ENCODE measurements at places on chromosomes 11 and 22.

- DNase-seq, result no peak
These were observed 19.9 kb downstream of the ASCL2 start for GRCh38 chr11:2250485-2250884.

- no peak for DNase-seq
These were observed 96.5 kb downstream of the RPL27A start for GRCh38 chr11:8779107-8779506.

- no peak for DNase-seq
These were observed 56.8 kb upstream of the LRRC55 start for GRCh38 chr11:57124917-57125316.

- no peak for DNase-seq
These were observed 39.7 kb upstream of the GLYAT start for GRCh38 chr11:58771458-58771855.

- no peak for DNase-seq
These were observed 37.3 kb upstream of the CXCR5 start for GRCh38 chr11:118846181-118846935.

DNA sequence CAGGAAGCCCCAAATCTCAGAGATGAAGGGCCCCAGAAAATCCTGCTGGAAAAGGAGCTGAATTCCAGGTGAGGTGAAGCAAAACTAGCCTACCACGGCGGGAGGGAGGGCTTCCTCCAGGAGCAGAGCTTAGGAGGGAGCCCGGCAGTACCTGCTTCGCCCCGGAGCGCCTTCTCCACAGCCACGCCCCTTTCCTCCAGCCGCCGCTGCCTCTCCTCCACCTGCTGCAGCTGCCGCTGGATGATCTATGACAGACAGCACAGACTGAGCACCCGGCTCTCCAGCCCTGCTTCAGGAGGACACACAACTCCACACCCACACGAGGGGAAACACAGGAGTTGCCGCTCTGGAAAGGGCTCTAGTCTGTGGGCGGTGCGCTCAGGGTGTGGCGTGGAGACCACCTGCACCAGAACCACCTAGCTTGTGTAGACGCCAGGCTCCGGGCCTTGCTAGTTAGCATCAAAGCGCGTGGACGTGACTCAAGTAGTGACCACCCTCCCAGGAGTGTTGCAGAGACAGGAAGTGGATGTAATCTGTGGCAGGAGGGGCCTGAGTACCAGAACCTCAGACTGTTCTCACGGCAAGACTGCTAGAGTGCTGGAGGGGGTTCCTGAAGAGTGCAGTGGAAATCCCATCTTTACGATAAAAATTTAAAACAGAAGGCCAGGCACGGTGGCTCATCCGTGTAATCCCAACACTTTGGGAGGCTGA is 34.6 kb upstream of the BID start:
- DNase-seq, result no peak

DNA sequence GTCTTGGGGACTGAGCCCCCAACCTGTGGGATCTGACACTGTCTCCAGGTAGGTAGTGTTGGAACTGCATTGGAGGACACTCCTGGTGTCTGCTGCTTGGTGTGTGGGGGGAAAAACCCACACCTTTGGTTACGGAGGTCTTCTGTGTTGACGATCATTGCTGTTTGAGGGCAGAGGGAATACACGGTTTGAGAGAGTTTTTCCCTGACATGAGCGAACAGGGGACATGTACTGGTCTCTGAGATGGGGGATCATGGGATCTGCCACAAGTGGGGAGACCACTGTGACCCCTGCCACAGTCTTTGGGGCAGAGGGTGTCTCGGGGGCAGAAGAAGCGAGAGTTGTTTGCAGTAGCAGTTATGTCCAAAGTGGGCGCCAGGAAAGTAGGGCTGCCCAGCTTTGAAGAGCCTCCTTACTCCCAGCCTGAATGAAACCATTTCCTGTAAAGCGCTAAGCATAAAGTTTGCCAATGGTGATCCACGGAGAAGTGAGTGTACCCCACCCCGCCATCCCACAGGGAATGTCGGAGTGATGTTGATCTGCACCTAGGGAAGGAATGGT is 5.4 kb upstream of the SAA2 start:
- DNase-seq, result no peak

- no peak for DNase-seq
These were observed 3.8 kb upstream of the CNIH2 start for GRCh38 chr11:66274219-66274618.

DNA sequence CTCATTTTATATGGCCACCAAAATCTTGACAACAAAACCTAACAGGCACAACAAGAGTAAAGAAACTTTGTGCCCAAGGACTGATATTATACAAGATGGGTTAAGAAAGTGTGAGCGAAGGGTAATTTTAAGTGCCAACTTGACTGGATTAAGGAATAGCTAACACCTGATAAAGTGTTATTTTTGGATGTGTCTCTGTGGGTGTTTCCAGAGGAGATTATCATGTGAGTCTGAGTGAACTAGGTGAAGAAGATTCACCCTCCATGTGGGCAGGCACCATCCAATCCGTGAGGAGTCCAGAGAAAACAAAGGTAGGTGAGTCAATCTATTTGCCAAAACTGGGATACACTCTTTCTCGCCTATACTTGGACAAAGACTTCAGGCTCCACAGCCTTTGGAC is 461.6 kb downstream of the ETS1 start:
- DNase-seq, result no peak

DNA sequence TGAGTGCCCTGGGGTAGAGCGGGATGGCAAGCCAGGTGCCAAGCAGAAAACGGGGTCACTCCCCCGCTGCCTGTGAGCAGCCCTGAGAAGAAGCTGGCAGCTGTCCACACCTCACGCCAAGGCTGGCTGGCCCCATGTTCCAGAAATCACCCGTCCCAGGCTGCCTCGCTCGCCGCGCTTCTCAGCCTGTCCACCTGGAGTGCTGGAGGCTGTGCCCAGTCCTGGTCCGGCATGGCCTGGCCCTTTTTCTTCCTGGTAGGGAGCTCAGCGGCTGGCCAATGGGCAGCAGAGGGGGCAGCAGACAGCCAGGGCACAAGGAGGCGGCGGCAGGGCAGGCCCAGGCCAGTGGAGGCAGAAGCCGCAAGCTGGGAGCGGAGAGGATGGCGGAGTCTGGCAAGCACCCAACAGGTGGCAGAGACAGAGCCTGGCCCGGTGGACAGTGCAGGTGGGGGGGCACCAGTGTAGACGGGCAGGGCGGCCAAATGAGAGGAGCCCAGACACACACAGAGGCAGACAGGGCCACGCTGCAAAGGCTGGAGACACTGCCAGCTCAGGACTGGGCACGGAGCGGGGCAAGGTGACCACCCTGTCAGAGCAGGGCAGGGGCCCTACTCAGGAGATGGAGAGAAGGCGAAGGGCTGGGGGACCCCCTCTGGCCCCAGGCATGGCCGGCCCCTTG is 37.2 kb upstream of the TH start:
- DNase-seq, result no peak

DNA sequence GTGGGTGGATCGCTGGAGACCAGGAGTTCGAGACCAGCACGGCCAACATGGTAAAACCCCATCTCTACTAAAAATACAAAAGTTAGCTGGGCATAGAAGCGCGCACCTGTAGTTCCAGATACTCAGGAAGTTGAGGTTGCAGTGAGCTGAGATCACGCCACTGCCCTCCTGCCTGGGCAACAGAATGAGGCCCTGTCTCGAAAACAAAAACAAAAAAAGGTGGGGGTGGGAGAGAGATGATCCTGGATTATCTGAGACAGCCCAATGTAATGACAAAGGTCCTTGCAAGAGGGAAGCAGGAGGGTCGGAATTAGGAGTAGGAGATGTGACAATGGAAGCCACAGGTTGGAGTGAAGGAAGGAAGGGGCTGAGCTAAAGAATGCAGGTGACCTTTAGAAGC is 87.6 kb upstream of the APOA1 start:
- DNase-seq, result no peak

DNA sequence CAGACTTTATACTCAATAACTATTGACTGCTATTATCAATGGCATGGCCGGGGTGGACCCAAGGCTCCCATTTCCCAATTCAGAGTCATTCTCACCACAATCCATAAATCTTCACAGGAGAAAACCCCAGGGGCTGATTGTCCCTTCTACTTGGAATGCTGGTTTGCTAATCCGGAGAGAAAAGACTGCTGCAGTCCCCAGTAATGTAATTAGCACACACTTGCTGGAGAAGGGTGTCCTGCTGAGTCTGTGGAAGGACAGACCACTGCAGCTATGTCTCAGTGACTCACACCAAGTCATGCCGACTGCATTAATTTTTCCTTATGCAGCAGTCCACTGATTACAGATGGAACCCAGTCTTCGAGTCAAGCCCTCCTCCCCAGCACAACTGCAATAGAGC is 5.9 kb upstream of the ETS1 start:
- no peak for DNase-seq

DNA sequence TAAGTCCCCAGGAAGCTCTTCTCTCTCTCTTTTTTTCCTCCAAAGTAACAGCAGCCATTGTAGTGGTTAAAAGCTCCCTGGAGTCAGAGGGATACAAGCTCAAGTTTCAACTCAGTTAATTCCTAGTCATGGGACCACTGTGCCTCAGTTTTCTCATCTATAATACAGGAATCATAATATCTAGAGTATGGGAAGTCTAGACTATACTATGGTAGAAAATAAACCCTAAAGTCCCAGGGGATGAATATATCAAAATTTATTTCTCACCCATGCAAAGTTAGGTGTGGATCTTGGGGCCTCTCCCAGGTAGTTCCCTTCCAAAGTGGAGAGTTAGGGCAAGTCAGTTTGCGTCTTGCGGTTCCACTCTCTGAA is 33.7 kb downstream of the C11orf58 start:
- DNase-seq, result no peak

Data from esophagus squamous epithelium (tissue), 5 donors.